ENCODE measurements at places on chromosomes 11 and 22.
A peak's percentile ranks its signal among the peaks of the same experiment; 100 is the strongest.

DNA sequence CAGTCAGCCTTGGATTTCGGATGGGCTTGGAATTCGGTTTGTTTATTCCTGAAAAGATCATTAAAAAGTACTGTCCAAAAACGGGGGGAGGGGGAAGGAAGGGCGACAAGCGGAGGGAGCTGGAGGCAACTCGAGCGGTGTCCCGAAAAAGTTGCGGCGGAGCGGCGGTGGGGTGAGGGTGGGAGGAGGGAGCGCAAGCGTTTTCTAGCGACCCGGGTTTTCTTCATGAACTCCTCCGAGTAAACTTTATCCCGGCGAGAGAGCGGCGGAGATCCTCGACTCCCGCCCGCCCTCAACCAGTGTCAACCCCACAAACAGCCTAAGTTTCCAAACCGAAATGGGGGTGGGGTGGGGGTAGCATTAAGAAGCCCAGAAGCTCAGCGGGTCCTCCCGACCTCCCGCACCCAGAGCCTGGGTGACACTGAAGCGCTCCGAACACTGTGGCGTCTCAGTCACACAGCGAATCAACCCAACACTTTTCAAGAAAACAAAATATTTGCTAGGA lies 133.0 kb upstream of the C11orf58 start:
- DNase-seq = no peak

DNA sequence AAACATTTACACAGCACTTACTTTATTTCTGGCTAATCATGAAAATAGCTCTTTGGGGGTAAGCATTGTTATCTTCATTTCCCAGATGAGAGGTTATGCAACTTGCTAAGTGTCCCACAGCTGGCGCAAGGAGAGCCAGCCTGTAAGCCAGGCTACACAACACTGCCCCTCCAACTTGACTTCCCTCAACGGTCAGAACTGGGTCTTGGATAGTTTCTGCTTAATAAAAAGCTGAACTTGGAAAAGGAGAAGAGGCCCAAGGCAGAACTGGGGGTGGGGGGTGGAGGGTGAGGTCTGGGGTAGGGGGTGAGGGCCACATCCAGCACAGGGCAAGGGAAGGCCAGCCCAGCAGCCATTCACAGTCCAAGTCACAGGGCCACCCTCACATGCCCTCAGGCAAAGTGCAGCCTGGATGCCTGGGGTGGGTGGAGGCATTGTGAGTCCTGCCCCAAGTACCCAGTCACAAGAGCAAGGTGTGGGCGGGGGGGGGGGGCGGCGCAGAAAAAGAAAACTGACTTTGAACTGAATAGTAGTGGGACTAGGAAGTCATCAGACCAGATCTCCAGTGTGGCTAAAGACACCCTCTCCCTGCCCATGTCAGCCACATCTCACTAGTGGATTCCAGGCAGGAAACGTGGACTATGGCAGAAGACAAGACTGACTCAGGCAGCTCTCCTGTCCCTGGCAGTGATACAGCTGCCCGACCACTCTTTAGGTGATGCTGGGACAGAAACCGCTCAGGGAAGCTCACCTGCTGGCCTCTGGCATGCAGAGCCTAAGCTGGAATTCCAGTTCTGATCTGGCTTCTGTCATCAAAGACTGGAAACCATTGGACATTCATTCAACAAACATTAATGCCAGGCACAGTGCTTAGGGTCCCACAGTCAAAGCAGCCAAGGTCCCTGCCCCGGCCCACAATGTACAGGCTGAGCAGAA lies 52.4 kb downstream of the PACSIN2 start:
- DNase-seq = no peak

GRCh38 chr11:130157101-130157500 lies 2.5 kb upstream of the ST14 start:
- DNase-seq = no peak

DNA sequence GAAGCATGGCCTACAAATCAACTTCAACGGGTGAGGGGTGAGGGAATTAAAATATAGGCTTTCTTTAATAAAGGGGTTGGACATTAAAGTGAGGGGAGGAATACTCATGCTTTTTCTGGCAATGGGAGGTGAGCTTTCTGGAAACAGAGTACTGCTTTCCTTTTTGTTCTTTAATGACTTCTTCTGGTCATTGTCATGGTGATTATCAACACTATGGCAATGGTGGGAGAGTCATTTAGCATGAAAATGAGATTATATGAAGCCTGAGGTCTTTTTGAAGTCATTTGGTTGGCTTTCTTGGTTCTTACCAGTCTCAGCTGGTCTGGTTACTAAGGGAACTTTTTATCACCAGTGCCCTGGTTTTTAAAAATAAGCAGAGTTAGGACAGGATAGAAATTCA lies 475.8 kb upstream of the LRRC4C start:
- no peak for DNase-seq

GRCh38 chr22:34105461-34106062 lies 185.3 kb upstream of the LARGE1 start:
- no peak for DNase-seq

DNA sequence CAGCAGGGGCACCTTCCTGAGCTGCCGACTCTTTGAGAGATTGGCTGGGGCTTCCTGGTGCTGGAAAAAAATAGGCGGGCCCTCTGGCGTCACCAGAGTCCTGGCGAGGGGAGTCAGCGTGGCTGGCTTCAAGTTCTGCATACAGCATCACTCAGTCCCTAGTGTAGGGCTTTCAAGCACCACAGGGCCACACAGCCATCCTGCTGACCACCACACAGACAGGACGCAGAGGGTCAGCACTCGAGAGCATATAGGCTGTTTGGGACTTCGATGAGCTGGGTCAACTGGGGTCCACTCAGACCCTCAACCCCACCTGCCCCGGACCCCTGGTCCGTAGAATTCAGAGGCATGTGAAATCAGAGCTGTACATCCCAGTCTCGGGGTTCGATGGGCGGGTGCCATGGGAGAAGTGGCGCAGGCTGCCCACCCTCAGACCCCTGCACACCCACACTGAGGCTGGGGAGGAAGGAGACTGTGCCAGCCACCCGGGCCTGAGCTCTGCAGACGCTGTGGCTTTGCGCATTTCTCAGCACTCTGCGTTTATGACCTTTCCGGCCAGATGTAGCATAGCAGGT lies 1131.9 kb downstream of the BRD1 start:
- DNase-seq = no peak

DNA sequence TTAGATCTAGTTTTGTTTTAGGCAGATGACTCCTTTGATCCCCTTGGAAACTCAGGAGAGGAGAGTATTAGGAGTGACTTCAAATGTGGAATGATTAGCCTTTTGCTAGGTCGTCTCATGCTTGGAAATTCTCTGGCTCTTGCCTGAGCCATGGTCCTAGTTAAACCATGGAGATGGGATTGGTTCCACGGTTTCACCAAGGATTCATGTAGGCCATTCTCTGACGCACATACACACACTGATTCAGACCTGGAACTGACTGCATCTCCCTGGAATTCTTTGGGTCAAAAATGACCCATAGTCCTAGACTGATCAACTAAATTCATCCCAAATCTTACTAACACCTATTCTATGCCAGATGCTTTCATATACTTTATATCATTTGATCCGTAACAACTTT lies 56.5 kb downstream of the POLD3 start:
- no peak for DNase-seq

GRCh38 chr11:107928767-107929507 lies 689 bp downstream of the RAB39A start:
- DNase-seq = no peak

DNA sequence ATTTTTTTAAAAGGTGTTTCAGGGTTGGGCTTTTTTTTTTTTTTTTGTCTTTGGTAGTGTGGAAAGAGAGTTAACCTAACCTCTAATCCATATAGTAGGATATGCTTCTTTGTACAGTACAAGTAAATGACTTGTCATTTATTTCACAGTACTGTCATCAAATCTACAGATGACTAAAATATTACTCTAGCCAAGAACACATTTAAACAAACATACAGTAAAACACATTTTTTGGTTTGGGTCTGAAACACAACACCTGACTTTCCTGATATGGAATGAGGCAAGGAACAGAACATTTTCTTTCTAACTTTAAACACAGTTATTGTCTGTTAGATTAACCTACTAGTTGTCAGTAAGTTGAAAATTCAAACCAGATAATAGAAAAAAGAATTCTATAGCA lies 68.1 kb downstream of the IMMP1L start:
- DNase-seq = no peak

DNA sequence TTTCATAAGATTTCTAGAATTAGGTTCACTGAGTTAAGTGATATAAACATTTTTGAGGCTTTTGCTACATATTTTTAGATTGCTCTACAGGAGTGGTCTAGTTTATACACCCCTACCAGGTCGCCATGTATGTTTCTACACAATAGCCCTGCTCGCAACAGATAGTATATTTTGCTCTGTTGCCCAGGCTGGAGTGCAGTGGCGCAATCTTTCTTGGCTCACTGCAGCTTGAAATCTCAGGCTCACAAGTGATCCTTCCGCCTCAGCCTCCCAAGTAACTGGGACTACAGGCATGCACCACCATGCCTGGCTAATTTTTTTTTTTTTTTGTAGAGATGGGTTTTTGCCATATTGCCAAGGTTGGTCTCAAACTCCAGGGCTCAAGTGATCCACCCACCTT lies 10.4 kb downstream of the ZNRF3 start:
- DNase-seq = no peak

GRCh38 chr22:46050451-46050845 lies 73.5 kb upstream of the WNT7B start:
- no peak for DNase-seq

GRCh38 chr11:35891096-35891495 lies 52.8 kb upstream of the LDLRAD3 start:
- no peak for DNase-seq

- no peak for DNase-seq
Observed at GRCh38 chr22:32352681-32353080, 5.0 kb upstream of the RFPL3 start.

- no peak for DNase-seq
Observed at GRCh38 chr22:38132794-38133193, 22.3 kb upstream of the BAIAP2L2 start.

DNA sequence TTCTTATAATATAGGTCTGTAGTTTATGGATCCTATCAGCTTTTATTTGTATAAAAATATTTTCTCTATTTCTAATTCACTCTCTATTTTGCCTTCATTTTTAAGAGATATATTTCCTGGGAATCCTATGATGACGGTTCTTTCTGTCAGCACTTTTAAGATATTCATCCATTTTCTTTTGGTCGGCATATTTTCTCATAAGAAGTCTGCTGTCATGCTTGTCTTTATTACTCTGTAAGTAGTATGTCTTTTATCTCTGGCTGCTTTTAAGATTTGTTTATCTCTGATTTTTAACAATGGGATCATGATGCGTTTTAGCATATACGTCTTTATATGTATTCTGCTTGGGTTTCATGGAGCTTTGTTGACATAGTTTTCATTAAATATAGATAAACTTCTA lies 175.5 kb downstream of the SNX19 start:
- no peak for DNase-seq

- DNase-seq = no peak
Observed at GRCh38 chr11:75150879-75151278, at the start of gene SLCO2B1. Gene SLCO2B1, plus strand, starts transcription at chr11:75151107. Its CDS starts 275 bp downstream, at chr11:75151382.

- no peak for DNase-seq
Observed at GRCh38 chr11:27274854-27275395, 88.1 kb downstream of the CCDC34 start.

DNA sequence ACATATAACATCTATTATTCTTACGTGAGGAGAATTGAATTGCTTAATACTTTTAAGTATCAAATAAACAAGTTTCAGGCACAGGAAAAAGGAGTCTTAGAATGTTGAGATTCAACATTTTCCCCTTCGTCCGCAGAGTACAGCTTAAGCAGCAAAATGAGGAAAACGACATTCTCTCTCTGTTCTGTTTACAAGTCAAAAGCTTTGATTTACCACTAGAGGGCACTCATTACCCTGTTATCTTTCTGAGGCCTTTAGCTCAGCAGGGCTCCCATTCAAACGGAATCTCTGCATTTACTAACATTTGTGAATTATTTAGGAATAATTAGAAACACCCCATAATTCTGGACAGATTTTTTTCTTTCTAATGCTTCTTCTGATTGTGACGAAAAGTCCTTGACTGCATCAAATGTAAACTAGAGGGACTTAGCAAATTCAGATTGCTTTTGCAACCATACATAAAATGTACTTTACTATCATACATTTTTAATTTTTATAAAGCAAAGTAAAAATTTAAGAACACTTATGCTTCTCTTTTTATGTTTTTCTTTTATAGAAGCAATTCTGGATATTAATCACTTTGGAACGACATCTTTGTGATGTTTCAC lies 75.0 kb downstream of the JRKL start:
- DNase-seq = peak; percentile 36

DNA sequence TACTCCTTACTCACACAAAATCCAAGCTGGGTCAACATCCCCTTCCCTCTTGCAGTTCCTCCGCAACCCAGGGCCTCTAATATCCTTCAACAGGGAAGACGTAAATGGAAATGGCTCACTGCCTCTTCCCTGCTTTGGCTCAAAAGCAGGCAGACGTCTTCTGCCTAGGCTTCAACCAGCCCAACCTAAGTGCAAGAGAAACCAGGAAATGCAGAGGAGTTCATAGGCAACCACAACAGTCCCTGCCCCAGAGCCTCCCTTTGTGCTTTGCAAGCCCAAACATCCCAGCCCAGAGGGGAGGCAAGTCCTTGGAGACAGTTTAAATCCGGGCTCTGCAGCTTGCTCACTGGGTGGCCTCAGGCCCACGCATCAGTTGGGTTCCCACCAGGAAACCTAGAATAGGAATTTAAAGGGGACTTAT lies 33.3 kb downstream of the CD6 start:
- no peak for DNase-seq

GRCh38 chr11:20114588-20114987 lies 45.7 kb downstream of the DBX1 start:
- no peak for DNase-seq

GRCh38 chr11:66011239-66011784 lies 496 bp upstream of the CST6 start:
- DNase-seq = no peak

DNA sequence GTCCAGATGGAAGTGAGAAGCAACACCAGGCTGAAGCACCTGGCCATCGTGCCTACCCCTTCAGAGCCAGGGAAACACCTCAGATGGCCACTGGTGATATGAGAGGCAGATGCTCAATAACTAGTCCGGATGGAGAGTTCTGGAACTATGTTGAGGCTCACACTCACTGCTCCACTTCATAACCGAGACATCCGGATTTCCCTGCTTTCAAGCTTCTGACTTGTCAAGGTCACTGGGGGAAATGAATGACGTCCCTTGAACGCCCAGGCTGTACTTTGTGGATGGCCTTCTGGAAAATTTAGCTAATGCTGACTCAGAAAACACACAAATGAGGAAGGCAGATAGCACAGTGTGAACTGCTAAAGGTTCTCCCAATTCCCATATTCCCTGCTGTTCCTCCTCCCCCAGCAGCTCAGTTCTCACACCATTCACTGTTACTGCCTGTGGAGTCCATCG lies at the start of gene LYVE1:
Gene LYVE1, minus strand, starts transcription at position 180 of the 456 bp plus-strand sequence. Its CDS starts 133 bp downstream, at position 47.
- no peak for DNase-seq

GRCh38 chr11:8533332-8533731 lies 60.7 kb downstream of the STK33 start:
- no peak for DNase-seq
